Natural killer cell treated with Interleukin-12 subunit alpha and Interleukin-12 subunit beta and Interleukin-15 and Interleukin-18, amount 100 ng/mL, for 72 hours (primary cell): ENCODE measurements at places on chromosomes 4 and X. TPM values are rescaled to one million over a fixed set of nuclear protein-coding genes. Genes with fewer than 3 reads are reported as not detected.

The TKTL2 gene
- not detected for total RNA-seq

The HSFX4 gene
- total RNA-seq = not detected

The HEPH gene
- total RNA-seq = not detected

The XAGE5 gene
- total RNA-seq = not detected

The TMEM187 gene
- total RNA-seq = 2.4 TPM

The TMEM144 gene
- 2.2 TPM for total RNA-seq

The HTN1 gene
- not detected for total RNA-seq

The TRMT44 gene
- total RNA-seq = 23.8 TPM

The ODAM gene
- not detected for total RNA-seq

The SPINK2 gene
- not detected for total RNA-seq
